BJ (cell line): ENCODE measurements at places on chromosomes 6 and 20.

GRCh38 chr20:53826597-53827291 is 233.1 kb upstream of the ZNF217 start:
- DNase-seq, result no peak

DNA sequence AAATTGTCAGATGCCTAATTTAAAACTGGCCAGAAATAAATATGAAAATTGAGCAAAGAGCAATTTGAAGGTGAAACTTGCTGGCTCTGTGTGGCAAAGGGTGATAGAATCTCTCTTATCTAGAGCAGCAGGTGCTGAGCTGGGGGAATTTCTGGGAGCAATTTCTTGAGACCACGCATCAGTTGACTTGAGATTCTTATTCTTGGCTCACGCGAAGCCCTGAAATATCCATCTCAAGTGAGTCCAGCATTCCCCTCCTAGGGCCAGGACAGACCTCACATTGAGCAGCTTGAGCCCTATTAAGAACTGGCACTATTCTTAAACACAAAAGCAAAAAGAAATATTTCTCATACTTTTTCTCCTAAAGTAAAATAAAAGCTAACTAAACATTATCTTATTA is 66.3 kb downstream of the MAP7 start:
- DNase-seq, result no peak

DNA sequence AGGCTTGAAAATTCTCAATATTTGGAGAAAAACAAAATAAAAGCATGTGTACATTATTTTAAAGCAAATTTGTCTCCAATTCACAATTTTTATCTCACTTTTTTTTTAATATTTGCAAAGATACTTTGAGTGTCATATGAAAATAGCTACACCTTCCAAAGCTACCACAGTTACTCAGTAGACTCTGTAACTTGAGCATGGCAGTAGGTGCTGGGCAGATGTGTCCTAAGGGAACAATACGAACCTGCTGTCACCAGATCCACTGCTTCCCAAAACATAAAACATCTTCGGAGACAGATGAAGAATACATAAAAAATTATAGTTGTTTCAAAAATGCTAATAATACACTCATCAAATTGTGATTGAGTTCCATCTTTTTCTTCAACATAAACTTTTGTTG is 10.6 kb downstream of the WDR27 start:
- no peak for DNase-seq

DNA sequence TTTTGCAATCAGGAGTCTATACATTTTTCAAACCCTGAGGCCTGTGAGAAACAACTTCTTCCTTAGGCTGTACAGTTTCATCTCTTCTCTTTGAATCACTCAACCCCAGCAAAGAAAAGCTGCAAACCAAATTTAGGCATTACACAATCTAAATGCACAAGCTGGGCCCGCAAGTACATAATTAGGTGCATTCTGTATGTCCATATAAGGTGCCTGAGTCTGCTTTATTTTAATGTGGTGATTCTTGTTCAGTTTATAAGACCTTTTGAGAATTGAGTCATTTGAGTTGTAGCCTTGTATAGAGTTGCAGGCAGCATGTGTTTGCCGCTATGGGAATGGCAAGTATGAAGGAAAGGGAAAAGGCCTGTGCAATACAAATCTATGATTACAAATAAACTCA is 709.6 kb upstream of the MARCKS start:
- peak; percentile 50 for DNase-seq

DNA sequence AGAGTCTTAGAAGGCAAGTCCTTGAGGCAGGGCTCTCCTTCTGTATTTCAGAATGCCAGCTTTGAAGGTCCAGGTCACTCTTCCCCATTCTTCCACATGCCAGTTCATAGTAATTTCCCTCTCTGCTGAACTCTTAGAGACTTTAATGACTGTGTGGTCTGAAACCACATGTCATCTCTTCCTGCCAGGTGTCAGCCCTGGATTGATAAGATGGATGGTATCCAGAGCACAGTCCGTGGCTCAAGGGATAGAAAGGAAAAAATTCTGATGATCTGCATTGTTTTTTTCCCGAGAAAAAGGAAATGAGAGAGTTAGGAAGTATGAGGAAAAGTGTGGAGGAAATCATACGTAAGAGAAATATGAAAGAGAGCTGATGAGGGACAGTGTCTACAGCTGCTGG is 250.9 kb downstream of the TPBG start:
- no peak for DNase-seq

- no peak for DNase-seq
These were observed 121.9 kb downstream of the INSM1 start for GRCh38 chr20:20489648-20490341.

GRCh38 chr20:22339091-22339881 is 245.1 kb downstream of the FOXA2 start:
- DNase-seq, result no peak

DNA sequence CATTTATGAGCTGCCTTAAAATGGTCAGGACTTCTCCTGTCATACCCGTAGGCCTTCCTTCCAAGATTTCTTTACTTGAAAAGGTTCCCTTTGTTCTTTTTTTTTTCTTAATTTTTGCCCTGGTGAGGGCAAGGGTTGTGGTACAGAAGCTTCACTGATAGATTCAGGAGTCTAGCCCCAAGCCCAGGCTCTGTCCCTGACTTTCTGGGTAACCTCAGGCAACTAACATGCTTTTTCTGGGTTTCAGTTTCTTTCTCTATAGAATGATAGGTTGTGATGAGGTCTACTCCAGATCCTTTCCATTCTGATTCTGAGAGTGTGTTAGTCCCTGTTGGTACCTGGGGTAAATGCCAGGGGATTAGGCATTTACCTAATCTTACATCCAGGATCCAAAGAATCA is 21.2 kb downstream of the SNPH start:
- no peak for DNase-seq

GRCh38 chr6:83847179-83847578 is 6.0 kb upstream of the RIPPLY2 start:
- DNase-seq, result no peak

GRCh38 chr6:16688436-16688835 is 72.8 kb downstream of the ATXN1 start:
- no peak for DNase-seq

DNA sequence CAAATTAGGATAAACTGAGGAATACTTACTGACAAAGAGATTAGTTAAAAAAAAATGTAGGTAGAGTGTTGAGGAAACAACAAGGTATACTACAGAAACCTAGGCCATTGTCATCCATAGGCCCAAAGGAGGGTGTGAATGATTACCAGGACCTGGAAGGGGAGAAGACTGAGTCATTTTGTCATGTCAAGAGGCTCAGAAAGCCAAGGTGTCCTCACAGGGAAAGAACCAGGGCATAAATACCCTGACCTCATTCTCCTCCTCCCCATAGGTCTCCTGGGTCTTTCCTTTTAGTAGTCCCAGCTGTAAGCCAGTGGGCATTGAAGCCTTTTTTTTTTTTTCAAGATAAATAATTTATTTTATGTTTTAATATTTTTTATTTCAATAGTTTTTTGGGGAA is 582.1 kb upstream of the JAG1 start:
- DNase-seq, result no peak

DNA sequence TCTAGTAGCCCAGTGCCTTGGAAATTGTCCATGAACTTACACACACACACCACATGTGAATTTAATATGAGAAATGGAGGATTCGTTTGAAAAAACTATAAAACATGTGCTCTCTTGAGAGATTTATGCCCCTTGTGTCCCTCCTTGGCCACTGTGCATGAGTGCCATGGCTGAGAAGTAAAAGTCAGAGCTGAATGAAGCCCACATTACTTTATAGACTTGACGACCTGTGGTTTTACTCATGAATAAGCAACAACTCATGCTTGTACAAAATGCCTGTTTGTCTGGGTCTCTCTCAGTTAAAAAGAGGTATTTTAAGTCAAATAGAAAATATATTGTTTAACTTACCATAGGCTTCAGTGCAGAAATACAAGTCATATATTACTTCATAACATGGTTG is 102.7 kb downstream of the KCNQ5 start:
- no peak for DNase-seq

DNA sequence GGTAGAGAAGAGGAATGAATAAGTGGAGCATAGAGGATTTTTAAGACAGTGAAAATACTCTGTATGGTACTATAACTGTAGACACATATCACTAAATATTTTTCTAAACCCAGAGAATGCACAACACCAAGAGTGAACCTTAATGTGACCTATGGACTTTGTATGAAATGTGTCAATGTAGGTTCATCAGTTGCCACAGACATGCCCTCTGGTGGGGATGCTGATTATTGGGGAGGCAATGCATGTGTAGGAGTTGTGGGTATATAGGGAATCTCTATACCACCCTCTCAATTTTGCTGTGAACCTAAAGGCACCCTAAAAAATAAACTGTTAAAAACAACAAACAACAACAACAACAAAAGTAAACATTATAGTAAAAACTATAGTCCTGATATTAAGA is 293.7 kb downstream of the RNF144B start:
- no peak for DNase-seq

DNA sequence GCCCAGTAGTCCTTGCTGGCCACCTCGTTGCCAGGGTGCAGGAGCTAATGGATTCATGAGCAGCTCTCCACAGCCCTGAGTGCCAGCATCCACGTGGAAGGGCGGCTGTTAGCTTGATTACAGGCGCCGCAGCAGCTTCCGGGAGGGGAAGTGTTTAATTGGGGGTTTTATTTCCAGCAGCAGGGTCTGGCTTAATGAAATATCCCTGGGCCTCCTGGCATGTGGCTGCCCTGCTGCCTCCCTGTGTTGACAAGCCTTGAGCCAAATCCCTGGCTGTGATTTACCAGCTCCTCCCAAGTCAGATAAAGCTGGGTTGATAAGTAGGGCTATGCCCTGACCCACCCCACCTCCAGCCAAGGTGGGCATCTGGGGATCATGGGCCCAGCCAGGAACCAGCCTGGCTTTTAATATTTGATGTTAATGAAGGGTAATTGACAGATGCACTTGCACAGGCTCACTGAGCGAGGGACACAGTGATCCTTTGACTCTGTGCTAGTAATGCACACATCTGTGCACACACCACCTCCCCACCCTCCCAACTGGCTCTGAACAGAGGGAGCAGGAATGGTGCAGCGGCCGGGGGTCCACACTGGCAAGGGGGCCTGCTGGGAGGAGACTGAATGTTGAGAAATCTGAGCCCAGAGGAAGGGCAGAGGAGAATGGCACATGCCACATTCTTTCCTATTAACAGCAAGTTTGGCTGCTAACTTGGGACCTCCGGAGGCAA is 13.6 kb downstream of the GLP1R start:
- no peak for DNase-seq

DNA sequence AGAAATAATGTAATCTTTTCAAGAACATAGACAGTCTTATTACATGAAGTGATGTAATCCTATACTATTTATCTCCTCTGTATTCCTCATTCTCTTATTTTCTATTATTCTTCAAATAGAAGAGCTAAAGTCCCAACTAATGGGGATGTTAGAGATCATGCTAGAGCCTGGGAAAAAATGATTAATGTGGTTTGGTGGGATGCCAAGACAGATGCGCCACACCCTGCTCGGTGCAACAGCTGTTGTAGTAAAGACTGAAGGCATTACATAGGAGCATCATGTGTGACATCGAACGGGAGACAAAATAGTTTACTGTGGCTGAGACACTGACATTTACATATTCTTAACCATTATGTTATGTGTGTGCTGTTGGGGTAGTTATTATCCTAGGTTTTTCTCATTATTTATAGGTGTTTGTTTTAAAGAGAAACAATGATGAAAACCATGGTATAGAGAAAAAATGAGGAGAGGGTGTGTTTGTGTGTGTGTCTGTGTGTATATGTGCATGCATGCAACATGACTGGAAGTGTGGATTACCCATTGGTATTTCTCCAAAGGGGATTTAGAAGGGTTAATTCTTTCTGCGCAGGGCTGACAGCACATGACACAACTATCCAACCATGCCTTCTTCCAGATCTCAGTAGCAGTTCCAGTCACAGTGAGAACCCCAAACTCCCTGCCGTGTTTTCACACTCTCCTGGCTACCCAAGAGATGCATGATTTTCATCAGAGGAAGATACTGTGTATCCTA is 155.3 kb downstream of the EYA4 start:
- no peak for DNase-seq

DNA sequence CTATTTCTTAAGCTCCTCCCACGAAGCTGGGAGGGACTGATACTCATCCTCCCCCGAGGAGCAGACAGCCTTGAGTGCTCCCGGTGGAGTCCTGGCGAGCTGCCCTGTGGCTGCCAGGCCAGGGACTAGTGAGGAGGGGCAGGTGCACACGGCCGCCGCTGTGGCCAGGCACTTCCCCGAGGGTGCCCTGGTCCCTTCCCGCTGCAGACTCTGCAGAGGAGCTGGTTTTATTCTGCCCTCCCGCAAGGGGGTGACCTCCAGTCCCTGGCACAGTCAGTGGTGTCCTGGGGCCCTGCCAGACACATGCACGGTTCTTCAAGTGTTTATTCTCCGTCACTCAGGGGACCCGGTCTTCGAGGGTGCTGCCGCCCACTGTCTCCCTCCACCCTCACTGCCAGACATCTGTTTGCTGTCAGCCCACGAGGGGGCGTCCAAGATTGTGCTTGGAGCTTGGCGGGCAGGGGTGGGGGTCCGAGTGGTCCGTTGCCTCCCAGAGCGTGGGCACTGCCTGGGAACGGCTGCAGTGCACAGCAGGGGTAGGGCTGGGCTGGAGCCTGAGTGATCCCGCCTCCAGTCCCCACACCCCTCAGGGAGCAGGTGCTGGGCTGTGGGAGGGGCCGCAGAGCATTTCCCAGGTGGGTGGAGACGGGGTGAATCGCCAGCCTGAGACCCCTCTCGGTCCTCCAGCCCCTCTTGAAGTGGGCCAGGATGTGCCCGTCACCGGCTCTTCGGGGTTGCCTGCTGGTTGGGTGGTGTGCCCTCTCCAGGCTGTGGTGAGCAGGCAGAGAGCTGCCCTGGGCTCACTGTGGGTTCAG is 3.1 kb upstream of the CABLES2 start:
- no peak for DNase-seq

DNA sequence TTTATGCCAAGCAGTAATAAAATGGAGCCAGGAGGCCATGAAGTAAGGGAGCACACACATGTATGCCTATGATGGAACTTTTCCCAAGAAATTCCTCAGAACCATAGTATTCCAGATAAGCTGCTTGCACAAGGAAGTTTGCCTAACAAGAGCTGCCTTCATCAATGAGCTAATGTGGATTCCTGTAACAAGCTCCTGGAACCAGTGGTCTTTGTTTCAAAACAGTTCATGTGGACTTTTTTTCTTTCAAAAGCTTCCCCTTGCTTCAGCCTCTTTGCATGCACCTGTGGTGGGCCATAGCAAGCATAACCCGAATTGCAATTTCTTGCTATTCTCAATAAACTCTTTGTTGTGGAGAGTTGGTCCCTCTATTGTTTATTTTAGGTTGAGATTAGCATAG is 359.6 kb downstream of the UTRN start:
- DNase-seq, result no peak

- no peak for DNase-seq
These were observed 35.6 kb downstream of the SRSF3 start for GRCh38 chr6:36629784-36630183.

- DNase-seq, result no peak
These were observed 57.8 kb upstream of the PLCB4 start for GRCh38 chr20:9011121-9011520.

- DNase-seq, result no peak
These were observed 26.3 kb downstream of the RALGAPB start for GRCh38 chr20:38498909-38499308.

- DNase-seq, result no peak
These were observed 2.4 kb downstream of the B3GALT4 start for GRCh38 chr6:33279257-33279695.
